Kidney (tissue), 22 donors: ENCODE measurements at places on chromosomes 13 and 19. TPM values are rescaled to one million over a fixed set of nuclear protein-coding genes. Genes with fewer than 3 reads are reported as not detected.

DNA sequence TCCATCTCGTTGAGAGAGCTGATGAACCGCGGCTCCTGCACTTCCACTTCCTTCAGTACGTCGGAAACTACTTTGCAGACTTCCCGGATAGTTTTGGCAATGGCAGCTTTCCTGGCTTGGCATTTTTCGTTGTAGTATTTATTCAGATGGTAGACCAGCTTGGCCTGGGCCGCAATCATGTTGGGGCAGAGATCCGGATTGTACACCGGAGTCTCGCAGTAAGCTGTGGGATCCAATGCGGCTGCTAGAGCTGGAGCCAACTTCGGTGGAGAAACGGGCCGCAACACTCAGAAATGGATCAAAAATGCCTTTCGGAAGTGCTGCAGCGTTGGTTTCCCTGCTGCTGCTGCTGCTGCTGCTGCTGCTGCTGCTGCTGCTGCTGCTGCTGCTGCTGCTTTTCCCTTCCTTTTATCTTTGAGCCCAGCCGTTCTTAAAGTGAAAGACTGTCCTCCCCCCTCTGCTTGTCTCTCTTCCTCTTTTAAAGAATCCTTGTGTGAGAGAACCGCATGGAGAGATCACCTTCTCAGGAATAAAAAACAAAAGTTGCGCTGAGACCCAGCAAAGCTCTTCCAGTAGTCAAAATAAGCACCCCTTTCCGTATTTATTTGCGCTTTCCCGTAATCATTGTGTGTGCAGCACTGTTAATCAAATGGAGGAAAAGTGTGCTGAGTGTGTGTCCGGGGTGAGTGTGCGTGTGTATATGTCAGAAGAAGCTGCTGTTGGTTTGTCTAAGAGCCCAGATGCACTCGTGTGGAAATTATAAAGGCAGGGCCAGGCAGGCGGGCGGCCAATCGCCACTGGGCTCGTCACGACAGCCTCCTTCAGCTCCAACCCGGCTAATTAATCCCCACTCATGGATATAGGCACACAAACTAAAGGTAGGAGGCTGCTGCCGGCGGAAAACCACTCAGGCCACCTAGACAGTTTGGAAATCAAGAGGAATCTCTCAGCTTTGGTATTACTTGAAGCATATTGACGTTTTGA lies at the start of gene MAB21L1:
Gene MAB21L1 (minus strand): TSS at position 730 of the 984 bp plus-strand sequence. CDS start 551 bp downstream, at position 179.
- DNase-seq, result peak; percentile 58

GRCh38 chr13:39692660-39693438 lies 37.4 kb downstream of the COG6 start:
- no peak for DNase-seq

DNA sequence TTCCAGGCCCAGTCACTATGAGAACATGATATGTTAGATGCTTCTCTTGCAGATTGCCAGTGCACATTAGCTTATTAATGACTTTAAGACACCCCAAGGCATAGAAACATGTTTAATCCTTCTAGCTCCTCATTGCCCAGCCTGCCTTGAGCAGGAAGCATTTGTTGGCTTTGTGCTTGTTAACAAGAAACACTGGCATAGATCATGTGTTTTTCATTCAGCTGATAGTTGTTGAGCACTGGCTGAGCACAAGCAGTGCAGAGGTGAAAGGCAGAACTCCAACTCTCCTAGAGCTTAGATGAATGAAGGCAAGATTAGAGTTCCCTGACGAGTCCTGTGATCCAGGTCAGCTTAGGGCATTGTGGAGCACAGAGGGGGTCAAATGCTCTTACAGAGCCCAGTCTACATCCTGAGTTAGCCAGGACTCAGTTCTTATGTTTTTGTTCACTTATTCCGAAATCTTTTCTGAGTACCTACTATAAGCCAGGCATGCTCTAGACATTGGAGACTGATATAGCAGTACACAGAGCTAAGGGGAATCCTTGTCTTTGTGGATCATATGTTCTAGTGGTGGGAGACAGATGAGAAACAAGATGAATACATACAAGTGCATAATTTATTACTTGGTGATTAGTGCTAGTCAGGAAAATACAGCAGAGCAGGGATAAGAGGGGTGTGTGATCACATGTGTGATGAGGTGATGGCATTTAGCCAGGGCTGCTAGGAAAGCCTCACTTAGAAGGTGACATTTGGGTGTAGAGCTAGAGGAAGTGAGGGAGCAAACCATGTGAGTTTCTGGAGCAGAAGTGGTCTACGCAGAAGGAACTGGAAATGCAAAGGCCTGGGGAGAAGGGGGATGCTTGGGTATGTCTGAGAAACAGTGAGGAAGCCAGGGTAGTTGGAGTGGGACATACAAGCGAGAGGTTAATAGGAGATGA lies 101.2 kb downstream of the WASF3 start:
- DNase-seq, result no peak

NKPD1 gene
- not detected for polyA plus RNA-seq

ZNF730 gene
- not detected for polyA plus RNA-seq

DNA sequence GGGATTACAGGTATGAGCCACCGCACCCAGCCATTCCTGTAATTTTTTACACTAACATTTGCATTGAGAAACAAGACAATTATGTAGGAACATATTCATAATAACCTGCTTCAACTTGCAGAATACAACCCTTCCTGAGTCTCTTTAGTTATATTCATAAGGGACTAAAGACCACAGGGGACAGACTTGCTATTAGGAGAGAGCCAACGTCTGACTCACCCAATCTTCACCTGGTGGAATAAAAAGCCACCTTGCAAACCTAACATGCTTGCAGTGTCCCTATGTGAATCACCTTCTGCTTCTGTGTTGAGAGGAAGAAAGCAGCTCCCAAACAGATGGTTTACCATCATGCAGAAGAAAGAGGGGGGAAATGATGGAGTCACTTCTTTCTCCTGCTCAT lies 456.1 kb downstream of the PCDH9 start:
- DNase-seq, result no peak

DNA sequence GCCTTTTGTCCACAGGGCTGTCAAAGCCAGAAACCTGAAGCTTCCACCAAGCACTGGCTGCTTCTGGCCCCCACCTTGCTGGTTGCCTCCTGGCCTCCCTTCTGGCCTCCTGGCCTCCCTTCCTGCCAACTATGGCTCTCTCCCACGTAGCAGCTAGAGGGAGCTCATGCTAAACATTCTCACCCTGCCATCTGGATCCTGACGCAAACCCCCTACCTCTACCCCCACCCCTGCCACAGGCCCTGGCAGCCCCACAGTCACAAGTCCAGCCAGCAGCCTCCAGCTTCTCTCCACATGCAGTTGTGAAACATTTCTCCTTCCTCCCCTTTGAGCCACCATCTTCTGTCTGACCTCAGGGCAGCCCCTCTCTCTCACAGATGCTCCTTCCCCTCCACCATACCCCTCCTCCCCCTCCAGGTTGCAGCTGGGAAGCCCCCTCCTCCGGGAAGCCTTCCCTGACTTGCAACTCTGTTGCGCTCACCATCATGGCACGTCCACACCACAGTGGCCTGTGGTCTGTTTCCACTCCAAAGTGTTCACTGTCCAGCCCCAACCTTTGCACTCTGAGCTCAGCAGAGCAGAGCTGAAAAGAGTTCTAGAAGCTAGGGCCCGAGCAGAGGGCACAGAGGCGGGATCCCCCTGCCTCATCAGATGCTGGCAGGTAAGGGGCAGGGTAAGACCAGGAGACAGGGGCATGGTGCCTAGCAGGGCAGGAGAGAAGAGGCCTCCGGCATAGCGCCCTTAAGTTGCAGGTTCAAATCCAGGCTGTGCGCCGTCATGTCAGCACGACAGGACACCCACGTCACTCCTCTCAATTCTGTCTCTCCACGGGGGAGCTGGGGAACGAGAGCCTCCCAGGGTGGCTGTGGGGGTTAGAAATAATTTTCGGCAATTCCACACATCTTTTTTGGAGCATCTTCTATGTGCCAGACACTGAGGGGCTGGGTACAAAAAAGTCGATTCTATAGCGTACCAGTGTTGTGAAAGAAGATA lies 7.3 kb downstream of the ADGRL1 start:
- DNase-seq, result no peak

DNA sequence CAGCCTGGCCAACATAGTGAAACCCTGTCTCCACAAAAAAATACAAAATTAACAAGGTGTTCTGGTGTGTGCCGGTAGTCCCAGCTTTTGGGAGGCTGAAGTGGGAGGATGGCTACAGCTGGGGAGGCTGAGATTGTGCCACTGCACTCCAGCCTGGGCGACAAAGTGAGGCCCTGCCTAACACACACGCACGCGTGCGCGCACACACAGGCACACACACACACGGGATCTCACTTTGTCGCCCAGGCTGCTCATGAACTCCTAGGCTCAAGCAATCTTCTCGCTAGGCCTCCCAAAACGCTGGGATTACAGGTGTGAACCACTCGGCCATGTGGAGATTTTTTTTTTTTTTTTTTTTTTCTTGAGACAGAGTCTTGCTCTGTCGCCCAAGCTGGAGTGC lies 3.2 kb upstream of the BTBD2 start:
- DNase-seq, result no peak

- DNase-seq, result no peak
These were observed 110.5 kb downstream of the COG6 start for GRCh38 chr13:39765801-39766463.

PTPRH gene
- polyA plus RNA-seq, result not detected

C2CD4C gene
- 0.99 TPM for polyA plus RNA-seq

DNA sequence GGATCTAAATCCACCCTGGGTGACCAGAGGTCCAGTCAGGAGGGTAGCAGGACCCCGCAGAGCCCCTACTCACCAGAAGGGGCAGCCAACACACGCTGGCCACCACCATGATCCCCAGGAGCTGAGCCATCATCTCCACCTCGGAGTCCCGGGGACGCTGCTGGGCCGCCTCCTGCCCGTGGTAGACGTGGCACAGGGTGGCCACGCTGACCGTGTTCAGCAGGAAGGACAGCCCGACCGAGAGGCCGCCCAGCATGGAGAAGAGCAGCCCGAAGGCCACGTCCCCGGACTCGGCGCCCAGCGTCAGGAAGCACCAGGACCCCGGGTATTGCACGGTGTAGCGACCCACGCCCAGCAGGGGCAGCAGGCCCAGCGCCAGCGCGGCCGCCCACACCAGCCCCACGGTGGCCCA lies 6.9 kb downstream of the TBXA2R start:
- no peak for DNase-seq

DNA sequence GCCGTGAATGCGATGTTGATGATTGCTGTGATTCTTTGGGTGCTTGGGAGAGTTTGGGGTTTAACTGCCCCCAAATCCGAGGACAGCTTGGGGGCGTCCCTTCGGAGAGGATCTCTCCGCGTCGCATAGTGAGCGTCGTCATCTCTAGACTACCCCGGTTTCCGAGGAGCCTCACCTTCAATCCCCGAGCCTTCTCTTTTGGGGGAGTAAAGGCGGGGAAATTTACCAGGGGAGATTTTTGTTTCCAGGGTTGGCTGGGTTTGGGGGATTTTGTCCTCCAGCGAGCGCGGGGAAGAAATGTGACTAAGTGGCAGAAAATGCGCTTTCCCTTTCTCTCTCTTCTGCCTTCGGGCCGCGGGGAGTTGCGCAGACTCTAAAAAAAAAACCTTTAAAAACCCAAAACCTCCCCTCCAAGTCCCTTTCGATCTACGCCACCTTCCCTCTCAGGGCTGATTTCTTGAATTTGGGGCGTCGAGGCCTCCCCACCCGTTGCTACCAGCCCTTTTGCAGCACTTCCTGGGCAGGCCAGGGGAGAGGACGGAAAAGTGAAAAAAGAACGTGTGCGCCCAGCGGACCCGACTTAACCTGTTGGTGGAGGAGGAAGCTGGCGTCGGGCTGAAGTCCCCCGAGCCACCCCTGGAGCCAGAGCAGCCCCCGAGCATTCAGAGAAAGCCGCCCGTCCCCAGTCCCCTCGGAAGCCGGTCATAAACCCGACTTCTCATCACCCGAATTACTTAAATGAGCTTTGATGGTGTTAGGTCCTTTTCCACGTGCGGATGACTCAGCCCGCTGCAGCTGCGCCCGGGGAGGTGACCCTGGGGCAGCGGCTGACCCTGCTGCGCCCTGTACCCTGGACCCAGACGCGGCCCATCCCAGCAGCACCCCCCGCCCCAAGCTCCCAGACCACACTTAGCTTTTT lies 17.7 kb downstream of the NFIX start:
- DNase-seq, result peak; percentile 91

- DNase-seq, result no peak
These were observed 27.2 kb downstream of the MYO1F start for GRCh38 chr19:8550070-8550469.

GRCh38 chr19:6678690-6679109 lies 8.7 kb upstream of the TNFSF14 start:
- DNase-seq, result no peak

DLL3 gene
- 0.17 TPM for polyA plus RNA-seq

DNA sequence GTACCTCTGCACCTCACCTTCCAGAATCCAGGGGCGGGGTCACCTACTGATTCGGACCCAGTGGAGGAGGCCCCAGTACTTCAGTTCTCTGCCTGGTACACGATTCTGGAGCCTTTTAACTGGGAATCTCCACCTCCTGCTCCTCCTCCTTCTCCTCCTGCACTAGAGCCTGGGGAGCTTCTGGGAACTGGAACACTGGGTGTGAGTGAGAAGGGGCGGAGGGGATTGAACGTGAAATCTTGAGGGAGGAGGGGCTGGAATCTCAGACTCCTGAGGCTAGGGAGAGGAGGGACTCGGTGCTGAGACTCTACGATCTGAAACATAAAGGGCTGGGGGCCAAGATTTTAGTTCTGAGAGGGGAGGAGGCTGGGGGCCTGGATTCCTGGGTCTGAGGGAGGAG lies at the start of gene KLK8:
Gene KLK8 (minus strand): TSS at position 90 of the 400 bp plus-strand sequence. CDS start 437 bp downstream, outside the sequence.
- DNase-seq, result no peak

PSG2 gene
- polyA plus RNA-seq, result not detected

SSC5D gene
- polyA plus RNA-seq, result 2.2 TPM
